ENCODE measurements at places on chromosomes 3 and 15. TPM values are rescaled to one million over a fixed set of nuclear protein-coding genes. Genes with fewer than 3 reads are reported as not detected.

DNA sequence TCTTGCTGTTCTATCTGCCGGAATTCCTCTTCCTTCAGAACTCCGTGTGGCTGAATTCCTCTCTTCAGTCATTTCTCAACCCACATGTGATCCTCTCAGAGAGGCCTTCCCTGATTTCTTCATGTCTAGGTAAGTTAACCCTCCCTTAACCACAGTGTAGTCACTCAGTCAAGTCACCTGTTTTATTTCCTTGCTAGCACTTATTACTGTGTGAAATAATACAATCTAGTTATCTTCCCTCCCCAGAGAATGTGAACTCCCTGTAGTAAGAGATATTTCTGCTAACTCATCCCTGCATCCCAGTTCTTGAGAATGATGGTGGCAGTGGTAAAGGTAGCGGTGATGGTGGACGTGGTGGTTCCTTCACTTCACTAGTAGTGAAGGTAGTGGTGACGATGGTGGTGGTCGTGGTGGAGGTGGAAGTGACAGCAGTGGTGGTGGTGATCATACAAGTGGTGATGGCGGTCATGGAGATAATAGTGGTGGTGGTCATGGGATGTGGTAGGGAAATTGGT is 33.3 kb downstream of the COL6A5 start:
- no peak for DNase-seq

GRCh38 chr15:76996076-76996525 is 1.2 kb downstream of the PSTPIP1 start:
- DNase-seq: no peak

DNA sequence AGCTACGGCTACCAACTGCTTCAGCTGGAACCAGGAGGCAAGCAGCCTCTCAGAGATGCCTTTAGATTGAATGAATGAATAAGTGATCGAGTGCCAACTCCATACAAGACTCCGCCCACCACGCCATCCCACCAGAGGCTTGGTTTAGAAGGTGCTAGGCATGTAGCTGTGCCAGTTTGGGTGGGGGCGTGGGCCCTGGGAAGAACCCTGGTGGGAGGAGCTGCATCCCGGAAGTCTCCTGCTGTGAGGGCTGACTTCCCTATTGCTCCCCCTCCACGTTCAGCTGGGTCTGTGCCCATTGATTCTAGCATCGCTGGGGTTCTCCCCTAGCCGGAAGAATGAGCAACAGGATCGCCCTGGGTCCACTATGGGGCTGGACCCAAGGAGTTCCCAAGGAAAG is 20.9 kb downstream of the LINGO1 start:
- no peak for DNase-seq

The VILL gene
- 9.9 TPM for total RNA-seq

The SEMA5B gene
- 10.1 TPM for total RNA-seq

DNA sequence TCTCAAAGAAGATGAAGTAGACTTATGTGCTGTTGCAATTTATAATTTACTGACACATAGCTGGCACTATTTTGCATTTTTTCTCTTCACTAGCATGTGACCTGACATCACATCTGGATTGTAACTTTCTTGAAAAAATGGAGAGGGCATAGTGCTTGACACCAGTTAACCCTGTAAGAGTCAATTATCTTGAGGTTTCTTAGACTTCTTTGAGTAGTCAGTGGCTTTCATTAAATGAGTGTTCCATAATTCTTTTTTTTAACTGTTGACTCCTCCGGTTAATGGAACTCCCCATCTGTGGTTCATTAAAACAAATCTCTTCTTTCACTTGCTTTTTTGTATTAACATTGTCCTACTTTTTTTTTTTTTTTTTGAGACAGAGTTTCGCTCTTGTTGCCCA is 16.9 kb upstream of the PRKCI start:
- DNase-seq: no peak

The MRAS gene
- 314 TPM for total RNA-seq

DNA sequence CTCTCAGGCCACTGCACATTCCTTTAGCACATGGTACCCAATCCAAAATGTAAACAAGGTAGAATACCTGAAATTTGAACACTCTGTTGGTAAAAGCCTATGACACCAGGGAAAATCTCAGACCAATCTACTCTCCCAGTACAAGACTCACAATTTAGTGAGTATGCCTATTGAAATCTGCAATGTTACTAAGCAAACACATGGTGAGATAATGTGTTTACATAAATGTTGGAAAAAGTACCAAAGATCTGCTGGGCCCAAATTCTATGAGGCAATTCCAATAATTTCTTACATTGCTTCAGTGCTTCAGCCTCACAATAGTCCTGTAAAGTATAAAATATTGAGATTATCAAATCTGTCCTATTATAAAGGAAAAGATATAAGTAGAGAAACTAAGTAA is 536.1 kb downstream of the PYDC2 start:
- DNase-seq: no peak

DNA sequence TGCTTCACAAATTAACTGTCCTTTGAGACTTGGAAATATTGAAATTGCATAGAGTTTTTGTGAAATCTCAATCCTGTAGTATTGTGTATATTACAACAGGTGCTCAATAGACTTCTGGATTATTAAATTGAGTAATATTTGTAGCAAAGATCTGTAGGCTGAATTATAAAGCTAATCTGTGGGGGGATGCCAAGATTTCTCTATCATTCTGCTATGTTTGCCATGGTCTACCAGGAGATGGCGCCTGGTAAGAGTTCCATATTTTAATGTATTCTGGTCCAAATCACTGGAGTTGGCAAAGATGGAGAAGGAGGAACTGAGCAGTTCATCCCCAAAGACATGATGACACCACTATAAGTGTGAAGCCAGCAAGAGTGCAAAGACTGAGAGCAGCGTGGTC is 340.9 kb upstream of the TPRG1 start:
- no peak for DNase-seq

The ROPN1 gene
- not detected for total RNA-seq

The GUCA1C gene
- not detected for total RNA-seq

The TP63 gene
- total RNA-seq: 7.2 TPM

GRCh38 chr15:24933716-24934115 is 21.1 kb upstream of the SNRPN start:
- no peak for DNase-seq

DNA sequence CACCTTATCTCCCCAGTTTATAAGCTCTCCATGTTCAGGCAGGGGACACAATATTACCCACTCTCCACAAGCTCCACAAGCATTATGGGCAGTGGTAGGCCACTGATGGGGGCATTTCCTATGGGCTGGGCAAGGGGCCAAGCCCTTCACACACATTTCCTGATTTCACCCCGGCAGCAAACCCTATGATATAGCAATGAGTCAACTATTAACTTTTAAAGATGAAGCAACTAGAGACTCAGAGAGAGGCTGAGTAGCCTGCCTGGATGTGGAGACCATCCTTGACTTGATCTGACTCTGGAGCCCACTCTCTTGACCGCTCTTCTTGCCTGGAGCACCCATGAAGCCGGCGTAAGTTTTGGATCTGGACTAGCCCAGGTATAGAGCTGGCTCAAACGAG is 27.4 kb downstream of the FOXL2NB start:
- no peak for DNase-seq

- DNase-seq: no peak
Measured at GRCh38 chr3:193803288-193803687, 210.3 kb downstream of the OPA1 start.

- no peak for DNase-seq
Measured at GRCh38 chr3:119810018-119810435, 28.1 kb downstream of the NR1I2 start.

The HIGD2B gene
- not detected for total RNA-seq

The WDR48 gene
- 49.1 TPM for total RNA-seq

GRCh38 chr15:31024330-31024729 is 32.9 kb upstream of the MTMR10 start:
- no peak for DNase-seq

- no peak for DNase-seq
Measured at GRCh38 chr15:49860101-49860500, 239.3 kb downstream of the DTWD1 start.

The PTX3 gene
- total RNA-seq: 4.2 TPM

DNA sequence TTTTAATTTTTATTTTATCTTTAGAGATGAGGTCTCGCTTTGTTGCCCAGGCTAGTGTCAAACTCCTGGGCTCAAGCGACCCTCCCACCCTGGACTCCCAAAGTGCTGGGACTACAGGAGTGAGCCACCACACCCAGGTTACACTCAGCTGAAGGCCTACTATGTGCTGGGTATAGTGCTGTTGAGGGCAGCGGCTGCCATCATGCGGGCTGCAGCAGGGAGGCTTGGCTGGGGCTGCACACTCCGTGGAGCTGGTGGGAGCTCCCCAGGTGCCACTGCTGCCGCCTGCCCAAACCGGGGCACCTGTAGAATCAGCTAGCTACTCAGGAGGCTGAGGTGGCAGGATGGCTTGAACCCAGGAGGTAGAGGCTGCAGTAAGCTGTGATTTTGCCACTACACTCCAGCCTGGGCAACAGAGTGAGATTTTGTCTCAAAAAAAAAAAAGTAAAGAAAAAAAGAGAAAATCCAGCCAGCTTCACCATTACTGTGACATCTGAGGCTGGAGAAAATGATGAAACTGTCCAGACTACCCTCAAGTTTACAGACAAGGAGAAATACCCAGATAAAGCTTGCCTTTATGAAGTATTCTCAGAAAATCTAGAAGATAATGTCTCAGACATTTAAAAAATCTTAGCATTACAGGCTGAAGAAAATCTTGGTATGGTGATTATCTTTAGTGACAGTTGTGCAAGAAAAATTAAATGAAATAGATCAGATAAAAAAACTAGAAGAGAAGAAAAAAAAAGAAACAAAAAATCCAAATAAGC is 42.1 kb downstream of the CRABP1 start:
- DNase-seq: peak; percentile 35

The LRRC3B gene
- 0.45 TPM for total RNA-seq

- no peak for DNase-seq
Measured at GRCh38 chr15:25439369-25439836, 579 bp upstream of the UBE3A start.

GRCh38 chr3:137062250-137062649 is 104.5 kb downstream of the IL20RB start:
- DNase-seq: no peak

- DNase-seq: no peak
Measured at GRCh38 chr3:153928851-153929250, 192.3 kb upstream of the ARHGEF26 start.

- DNase-seq: no peak
Measured at GRCh38 chr3:113214917-113215595, 3.7 kb downstream of the BOC start.

The UBXN7 gene
- 78.7 TPM for total RNA-seq

The QTRT2 gene
- total RNA-seq: 21.4 TPM

- no peak for DNase-seq
Measured at GRCh38 chr3:15713364-15713763, 84.4 kb downstream of the ANKRD28 start.

- no peak for DNase-seq
Measured at GRCh38 chr3:129555153-129555550, 12.2 kb downstream of the H1-8 start.

- DNase-seq: no peak
Measured at GRCh38 chr3:119774444-119774843, 7.5 kb upstream of the NR1I2 start.

The FHIT gene
- 10.2 TPM for total RNA-seq

GRCh38 chr3:68271145-68271544 is 616.7 kb upstream of the SUCLG2 start:
- DNase-seq: no peak

The GOLGA8G gene
- total RNA-seq: not detected

The FSIP1 gene
- 0.85 TPM for total RNA-seq

Data from sciatic nerve (tissue), 2 donors.